ENCODE measurements at places on chromosomes 1 and 21.
A peak's percentile ranks its signal among the peaks of the same experiment; 100 is the strongest.

GRCh38 chr1:1567891-1568291 lies 6.8 kb downstream of the SSU72 start:
- no peak for DNase-seq

GRCh38 chr21:41598561-41599431 lies 90.8 kb upstream of the TMPRSS2 start:
- peak; percentile 4 for DNase-seq

GRCh38 chr21:14866859-14867765 lies 197.7 kb downstream of the NRIP1 start:
- no peak for DNase-seq

DNA sequence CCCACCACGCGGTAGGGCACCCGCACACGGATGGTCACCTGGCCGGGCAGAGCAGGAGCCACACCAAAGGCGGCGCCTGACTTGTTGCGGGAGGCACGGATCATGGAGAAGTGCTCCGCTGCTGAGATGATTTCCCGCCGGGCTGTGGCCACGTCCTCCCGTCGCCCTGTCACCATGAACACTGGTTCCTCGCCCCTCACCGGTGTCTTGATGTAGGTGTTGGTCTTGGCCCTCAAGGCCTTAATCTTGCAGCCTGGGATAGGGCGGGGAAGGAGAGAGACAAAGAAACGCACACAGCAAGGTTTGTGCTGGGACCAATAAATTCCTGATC lies 4.9 kb downstream of the MEX3A start:
- DNase-seq, result no peak

DNA sequence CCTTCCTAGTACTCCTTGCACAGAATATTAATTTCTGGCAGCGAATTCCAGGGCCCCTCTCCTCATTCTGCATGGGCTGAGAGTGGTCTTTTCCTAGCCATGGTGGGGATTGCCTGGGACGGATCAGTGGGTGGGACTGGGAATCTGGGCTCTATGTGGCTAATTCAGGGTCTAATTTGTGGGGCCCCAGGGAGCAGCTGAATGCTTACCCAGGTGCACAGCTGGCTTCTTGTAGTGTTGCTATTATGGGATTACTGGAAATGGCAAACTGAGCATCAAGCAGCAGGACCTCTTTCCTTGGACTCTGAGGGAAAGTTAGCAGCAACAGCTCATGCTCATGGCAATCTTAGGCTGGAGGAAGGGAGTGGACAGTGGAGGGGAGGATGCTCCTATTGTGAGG lies 187.1 kb upstream of the CACNA1E start:
- DNase-seq, result no peak

- no peak for DNase-seq
Observed at GRCh38 chr1:94672934-94673333, 131.4 kb upstream of the F3 start.
